MV-4-11 (cell line): ENCODE measurements at places on chromosomes 13 and 19.

DNA sequence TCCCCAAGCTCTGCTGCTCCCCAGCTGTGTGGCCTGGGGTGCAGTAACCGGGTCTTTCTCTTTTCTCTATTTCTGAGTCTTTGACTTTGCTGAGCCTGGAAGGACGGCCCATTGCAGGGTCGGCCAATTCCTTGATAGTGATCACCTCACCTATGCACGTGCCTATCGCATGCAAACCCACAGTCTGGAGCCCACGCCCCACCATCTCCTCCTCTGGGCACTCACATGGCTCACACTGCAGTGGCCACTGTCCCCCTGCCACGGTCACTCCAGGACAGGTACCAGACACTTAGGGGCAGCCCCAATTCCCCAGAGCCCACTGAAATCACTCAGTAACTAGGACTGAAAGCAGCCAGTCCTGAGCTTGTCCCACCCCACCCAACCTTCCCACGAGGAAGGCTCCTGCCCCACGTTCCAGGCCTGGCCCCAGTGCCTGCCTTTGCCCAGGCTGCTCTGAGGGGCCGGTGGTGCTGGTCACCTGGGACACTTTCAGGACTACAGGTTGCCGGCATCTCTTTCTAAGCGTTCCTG, 137.6 kb downstream of the TEX29 start:
- no peak for DNase-seq

DNA sequence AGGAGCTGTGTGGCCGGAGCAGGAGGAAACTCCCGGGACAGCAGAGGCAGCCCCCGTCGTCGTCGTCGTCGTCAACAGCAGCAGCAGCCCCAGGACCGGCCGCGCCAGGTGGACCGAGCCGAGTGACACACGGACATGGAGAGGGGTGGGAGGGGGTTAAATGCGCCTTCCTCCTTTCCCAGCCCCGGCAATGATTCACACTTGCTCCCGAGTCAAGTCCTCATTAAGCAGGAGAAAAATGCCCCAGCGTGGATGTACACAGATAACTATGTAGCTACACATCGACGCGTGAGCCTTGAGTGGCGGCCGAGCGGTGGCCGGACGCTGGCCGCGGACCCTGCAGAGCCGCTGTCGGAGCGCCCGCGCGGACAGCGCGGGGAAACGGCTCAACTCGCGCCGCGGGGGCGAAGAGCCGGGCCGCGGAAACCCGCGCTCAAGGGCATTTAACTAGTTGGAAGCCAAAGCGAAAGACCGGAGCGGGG, 645 bp downstream of the UBL3 start:
- DNase-seq, result no peak

GRCh38 chr19:40315812-40316470, 30.8 kb upstream of the AKT2 start:
- no peak for DNase-seq

DNA sequence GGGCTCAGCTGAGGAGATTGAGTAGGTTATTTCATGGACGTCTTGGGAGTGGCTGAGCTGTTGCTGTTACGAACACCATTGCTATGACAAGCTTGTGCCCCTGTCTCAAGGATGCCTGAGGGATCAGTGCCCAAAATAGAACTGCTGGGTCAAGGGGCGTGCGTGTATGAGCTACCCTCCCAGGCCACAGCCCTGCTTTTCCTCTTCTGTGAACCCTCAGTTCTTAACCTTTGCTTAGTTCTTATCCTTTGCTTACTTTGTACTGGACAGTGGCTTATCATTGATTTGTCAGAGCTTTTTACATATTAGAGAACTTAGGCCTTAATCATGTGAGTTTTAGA, 9.0 kb downstream of the ARHGAP45 start:
- no peak for DNase-seq

GRCh38 chr13:35557475-35557874, 81.0 kb upstream of the MAB21L1 start:
- no peak for DNase-seq

GRCh38 chr19:18417250-18418028, 1.8 kb upstream of the SSBP4 start:
- peak; percentile 83 for DNase-seq

DNA sequence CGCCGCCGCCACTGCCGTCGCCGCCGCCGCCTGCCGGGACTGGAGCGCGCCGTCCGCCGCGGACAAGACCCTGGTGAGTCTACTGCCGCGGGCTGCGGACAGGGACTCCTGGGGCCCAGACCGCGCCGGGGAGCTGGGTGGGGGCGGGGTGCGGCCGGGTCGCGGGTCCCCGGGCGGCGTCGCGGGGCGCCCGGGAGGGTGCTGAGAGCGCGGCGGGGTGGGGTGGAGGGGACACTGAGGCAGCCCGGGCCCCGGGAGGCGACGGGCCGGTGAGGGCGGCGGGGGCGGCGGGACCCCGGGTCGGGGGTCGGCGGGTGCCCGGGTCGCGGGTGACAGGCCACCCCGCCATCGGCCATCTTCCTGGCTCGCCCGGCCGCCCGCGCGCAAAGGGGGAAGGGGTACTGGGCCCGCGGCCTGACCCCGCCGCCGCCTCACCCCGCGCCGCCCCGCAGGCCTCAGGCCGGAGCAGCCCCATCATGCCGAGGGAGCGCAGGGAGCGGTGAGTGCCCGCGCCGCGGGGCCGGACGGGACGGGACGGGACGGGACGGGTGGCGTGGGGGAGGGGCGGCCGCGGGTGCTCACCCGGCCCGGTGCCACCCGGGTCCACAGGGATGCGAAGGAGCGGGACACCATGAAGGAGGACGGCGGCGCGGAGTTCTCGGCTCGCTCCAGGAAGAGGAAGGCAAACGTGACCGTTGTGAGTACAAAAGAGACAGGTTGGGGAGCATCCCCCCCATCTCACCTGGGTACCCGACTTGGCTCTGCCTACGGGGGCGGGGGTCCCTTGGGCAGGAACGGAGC, 489 bp downstream of the CCNE1 start:
- DNase-seq, result no peak

DNA sequence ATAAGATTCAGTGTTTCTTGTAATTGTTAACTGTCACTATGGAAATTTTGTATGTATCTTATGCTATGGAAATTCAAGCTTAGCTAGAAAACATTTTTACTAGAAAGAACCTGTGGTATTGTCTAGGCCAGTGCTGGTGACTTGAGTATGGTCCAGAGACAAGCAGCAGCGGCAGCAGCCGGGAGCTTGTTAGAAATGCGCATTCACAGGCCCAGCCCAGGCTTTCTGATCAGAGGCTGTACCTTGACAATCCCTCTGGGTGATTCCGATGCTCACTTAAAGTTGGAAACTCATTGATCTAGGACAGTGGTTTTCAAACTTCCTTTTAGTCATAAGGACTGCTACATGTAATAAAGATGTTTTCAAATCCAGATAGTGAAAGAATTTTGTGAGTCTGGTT, 287.4 kb downstream of the SHISA2 start:
- no peak for DNase-seq

DNA sequence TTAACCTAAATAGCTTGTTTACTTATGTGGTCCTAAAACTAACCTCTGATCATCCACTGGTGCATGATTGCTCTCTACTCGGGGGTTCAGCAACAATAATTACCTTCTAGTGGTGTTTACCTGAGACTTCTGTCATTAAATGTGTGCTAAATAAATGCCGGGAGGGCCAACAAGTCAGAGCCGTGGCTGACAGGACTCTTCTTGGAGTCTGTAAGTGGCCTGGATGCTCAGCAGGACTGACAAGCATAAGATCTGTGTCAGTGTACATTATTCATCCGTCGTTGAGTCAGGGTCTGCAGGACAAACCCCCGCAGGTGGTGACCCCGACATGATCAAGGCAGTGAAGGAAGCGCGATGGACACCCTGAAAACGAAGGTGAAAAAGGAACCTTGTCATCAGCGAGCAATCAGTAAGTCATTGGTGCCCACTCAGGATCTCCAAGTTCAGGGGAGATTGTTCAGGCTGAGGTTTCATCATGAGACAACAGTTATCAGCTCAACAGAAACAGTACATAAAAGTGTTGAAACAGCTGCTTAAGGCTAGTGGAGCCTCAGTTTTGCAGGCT, 1466.9 kb downstream of the UQCRFS1 start:
- DNase-seq, result no peak

- peak; percentile 99 for DNase-seq
Measured at GRCh38 chr19:6100284-6100915, 9.9 kb downstream of the RFX2 start.

GRCh38 chr19:49927526-49928264, 1.3 kb upstream of the ATF5 start:
- DNase-seq, result no peak

GRCh38 chr13:109545931-109546330, 240.5 kb downstream of the IRS2 start:
- no peak for DNase-seq

GRCh38 chr19:18496980-18497256, 25.0 kb downstream of the ELL start:
- DNase-seq, result no peak

DNA sequence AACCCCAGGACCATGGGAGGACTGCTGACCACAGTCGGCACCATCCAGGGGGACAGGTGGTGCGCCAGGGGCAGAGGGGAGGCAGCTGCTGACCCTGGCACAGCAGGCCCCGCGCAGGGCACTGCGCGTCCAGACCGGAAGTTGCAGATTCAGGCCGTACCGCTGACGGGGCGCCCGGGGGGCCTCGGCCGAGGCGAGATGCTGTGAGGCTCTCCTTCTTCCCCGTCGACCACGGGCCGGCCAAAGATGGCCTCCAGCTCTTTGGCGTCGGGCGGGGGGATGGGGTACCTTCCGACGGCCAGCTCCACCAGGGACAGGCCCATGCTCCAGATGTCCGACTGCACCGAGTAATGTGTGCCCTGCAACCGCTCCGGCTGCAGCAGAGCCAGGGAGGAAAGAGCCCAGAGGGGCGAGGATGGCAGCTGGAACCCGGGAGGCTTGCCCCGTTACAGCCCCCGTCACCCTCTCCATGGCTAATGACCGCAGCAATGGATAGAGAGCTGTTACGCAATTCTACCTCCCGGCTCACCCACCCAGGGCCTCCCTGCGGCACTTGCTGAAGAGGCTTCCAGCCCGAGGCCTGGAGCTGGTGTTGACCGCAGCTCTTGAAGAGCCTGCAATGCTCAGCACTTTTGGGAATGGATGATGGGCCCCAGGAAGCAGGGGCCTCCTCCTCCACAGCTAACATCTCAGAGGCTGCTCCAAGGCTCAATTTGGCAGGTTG, 24.7 kb downstream of the MAP2K2 start:
- peak; percentile 78 for DNase-seq

DNA sequence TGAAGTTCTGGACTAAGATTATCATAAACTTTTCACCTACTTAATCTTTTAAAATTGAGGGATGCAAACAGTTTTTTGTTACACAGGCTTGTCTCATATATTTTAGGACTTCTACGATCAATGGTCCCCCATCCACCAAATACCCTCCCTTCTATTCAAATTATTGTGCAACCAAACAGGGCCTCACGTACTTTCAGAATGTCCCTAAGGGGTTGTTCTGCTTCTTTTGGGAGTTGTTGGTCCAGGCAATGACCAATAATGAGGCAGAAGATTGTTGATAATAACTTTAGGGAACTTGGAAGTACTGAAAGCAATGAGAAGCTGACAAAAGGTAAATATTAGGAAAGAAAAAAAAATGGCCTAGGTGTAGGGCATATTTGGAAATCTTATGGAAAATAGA, 2.9 kb downstream of the DNAJC15 start:
- no peak for DNase-seq

- no peak for DNase-seq
Measured at GRCh38 chr19:2575734-2576481, 100.0 kb downstream of the GADD45B start.

- no peak for DNase-seq
Measured at GRCh38 chr13:79287939-79288795, 117.9 kb downstream of the RBM26 start.

DNA sequence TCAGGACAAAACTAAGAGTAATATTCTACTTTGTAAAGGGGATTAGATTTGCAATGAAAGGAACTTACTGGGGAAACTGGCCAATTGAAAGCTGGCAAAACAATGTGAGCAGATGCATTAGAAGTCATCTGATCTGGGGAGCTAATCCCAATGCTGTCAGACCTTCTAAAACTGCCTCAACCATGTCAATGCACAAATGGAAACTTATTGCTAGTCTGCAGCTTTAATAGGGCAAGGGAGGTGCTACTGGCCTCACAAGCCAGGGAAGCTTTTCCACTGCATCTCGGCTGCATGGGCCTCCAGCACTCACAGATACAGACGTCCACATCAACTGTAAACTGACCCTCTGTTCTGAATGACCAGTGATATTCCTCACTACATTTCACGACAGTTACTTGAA, 154.2 kb downstream of the LHFPL6 start:
- DNase-seq, result no peak

- DNase-seq, result no peak
Measured at GRCh38 chr13:47100214-47100853, 203.5 kb upstream of the HTR2A start.

- no peak for DNase-seq
Measured at GRCh38 chr13:110300090-110300815, 6.7 kb downstream of the COL4A1 start.

DNA sequence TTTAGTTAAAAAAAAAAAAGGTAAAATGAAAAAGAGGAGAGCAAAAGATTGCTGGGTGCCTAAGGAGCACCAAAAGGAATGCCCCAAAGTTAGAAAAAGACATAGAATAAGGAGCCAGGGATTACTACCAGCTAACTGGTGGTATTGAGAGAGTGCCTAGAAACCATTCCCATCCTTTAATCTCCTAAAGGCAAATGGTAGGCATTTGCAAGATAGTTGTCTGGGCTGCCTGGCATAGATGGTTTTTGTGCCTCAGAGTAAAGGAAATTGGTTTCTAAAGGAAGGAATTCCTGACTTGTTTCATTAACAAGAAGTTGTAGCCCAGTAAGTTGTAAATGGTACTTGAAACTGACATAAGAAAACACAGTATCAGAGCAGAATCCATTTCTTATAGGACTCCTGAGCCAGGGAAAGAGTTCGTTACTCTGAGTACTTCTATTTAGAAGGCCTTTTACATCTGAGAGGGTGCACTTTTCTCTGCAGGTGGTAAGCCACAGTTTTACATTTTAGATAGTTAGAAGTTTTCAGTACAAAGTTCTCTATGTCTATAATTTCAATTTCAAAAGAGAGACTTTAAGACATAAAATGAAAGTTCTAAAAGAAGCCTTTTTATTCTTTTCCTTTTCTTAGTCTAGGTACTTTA, 92.6 kb downstream of the OLFM4 start:
- no peak for DNase-seq

GRCh38 chr19:18414504-18415177, 4.6 kb upstream of the SSBP4 start:
- DNase-seq, result peak; percentile 70

DNA sequence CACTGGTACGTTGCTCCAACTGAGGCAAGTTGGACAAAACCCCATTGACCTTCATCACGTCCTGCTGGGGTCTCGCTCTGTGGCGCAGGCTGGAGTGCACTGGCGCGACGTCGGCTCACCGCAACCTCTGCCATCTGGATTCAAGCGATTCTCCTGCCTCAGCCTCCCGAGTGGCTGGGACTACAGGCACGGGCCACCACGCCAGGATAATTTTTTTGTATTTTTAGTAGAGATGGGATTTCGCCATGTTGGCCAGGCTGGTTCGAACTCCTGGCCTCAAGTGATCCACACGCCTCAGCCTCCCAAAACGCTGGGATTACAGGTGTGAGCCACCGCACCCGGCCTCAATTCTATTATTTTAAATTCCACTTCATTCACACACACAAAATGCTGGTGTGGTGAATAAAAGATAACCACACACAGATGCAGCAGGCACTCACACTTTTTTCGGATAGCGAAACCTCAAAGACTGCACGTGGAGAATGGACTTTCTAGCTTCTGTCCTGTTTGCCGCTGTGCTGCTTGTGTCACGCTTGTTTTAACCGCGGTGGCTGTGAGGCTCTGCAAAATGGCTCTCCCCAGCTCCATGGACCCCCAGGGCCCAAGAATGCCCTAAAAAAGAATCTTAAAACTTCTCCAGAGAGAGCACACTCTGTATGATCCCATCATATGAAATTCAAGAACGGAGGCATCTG, 58.4 kb downstream of the COL4A1 start:
- no peak for DNase-seq

GRCh38 chr19:40216013-40216776, 2.0 kb downstream of the TTC9B start:
- no peak for DNase-seq
